ENCODE measurements at places on chromosomes 7 and 10. TPM values are rescaled to one million over a fixed set of nuclear protein-coding genes. Genes with fewer than 3 reads are reported as not detected.

MAGI2 gene
- 22.3 TPM for total RNA-seq

SFRP4 gene
- 8.9 TPM for total RNA-seq

HOXA4 gene
- 12.5 TPM for total RNA-seq

SPDYE11 gene
- not detected for total RNA-seq

GRCh38 chr10:96327462-96327861 is 23.2 kb downstream of the DNTT start:
- H3K4me3 ChIP-seq: no peak overlapping the region
- H3K4me1 ChIP-seq: no peaks in the 10 kb centered on the region
- DNase-seq: no peak
- no peak overlapping the region for H3K27ac ChIP-seq

- no peak for DNase-seq
- peaks cover 64% of the 10 kb centered on the region for H3K4me1 ChIP-seq
- peaks cover 58% of the 10 kb centered on the region for H3K36me3 ChIP-seq
- no peaks in the 10 kb centered on the region for H3K27me3 ChIP-seq
- no peak overlapping the region for H3K4me3 ChIP-seq
These were observed 10.1 kb downstream of the PDGFA start for GRCh38 chr7:509426-510130.

DNA sequence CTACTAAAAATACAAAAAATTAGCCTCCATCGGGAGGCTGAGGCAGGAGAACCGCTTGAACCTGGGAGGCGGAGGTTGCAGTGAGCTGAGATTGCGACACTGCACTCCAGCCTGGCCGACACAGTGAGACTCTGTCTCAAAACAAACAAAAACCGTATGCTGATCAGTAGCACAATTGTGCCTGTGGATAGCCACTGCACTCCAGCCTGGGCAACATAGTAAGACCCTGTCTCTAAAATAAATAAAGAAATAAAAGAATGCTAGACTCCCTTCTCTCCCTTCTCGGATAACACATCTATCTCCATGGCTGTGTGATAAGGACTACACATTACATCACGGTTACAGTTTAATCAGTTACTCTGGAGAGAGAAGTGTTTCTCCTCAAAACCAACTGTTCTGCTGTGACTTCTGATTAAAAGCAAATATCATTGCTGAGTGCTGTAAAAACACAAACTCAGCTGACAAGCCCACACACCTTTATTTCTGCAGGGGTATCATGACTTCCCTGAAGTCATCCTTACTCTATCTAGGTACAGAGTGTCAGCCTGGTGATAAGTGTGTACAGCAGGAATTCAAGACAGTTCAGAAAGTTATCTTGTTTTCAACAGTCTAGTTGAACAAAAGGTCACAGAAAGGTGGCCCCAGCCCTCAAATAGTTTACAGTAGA is 5.3 kb upstream of the ARHGAP19 start:
- no peaks in the 10 kb centered on the region for H3K36me3 ChIP-seq
- peaks cover 3% of the 10 kb centered on the region for H3K4me1 ChIP-seq
- H3K4me3 ChIP-seq: no peak overlapping the region
- H3K27ac ChIP-seq: no peak overlapping the region
- DNase-seq: no peak

GRCh38 chr7:99141334-99141733 is 2.6 kb downstream of the SMURF1 start:
- peak overlapping the region; percentile 100 for H3K27ac ChIP-seq
- no peaks in the 10 kb centered on the region for H3K36me3 ChIP-seq
- no peak for DNase-seq
- no peaks in the 10 kb centered on the region for H3K27me3 ChIP-seq

DNA sequence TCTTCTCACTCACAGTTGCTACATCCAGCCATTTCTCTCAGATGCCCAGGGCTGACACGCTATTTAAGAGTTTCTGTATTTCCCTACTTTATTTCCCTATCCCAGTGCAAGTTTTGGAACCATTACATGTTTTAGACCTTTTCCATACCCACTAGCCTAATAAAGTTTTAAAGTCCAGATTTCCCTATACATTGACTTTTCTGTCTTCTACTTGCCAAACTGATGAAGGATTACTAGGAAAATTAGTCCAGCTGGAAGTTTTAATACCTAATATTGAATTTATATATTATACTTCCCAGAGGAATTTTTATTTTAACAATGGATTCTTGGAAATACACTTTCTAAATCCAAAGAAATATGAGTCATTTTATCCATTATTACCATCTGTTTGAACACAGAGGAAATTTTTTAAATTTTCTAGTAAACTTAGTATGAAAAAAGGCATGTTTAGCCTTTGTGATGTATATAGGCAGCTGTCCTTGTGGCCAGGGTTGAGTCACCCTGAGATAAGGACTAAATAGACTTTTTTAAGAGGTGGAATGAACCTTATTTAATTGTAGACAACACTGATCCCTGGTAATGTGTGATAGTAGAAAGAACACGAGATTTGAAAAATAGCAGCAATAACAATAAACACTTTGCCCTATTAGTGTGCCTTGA is 205.0 kb downstream of the TFEC start:
- peaks cover 6% of the 10 kb centered on the region for H3K4me1 ChIP-seq
- no peak overlapping the region for H3K4me3 ChIP-seq
- no peak overlapping the region for H3K27ac ChIP-seq
- H3K27me3 ChIP-seq: no peaks in the 10 kb centered on the region
- DNase-seq: no peak
- H3K36me3 ChIP-seq: no peaks in the 10 kb centered on the region

Data from esophagus muscularis mucosa (tissue), 4 donors.